Activated B cell treated with CpG ODN at 0.5 μM for 24 hours (primary cell): ENCODE measurements at places on chromosomes 7 and 10. TPM values are rescaled to one million over a fixed set of nuclear protein-coding genes. Genes with fewer than 3 reads are reported as not detected.

The GCC1 gene
- total RNA-seq = 22.5 and 23.3 TPM in 2 replicates

The CFAP46 gene
- total RNA-seq = 1.6 and 3.7 TPM in 2 replicates

DNA sequence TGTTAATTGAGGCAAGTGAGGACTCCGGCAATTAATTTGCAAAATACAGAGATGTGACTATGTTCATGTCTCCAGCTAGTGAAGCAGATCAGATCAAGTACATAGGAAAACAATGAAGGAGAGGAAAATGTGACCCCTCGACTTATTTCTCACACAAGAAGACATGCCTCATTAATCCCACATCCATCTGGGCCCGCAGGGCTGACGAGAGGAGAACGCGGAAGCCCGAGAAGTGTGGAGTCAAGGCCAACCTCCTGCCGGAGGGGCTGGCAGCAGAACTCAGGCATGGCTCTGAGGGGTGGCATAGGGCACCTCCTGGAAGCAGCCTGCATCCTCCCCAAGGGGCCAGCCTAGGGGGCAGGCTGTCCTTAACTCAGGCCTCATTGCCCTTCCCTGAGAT lies 54.4 kb downstream of the ZNF503 start:
- H3K27me3 ChIP-seq = peaks cover 11% of the 10 kb centered on the region
- no peaks in the 10 kb centered on the region for H3K36me3 ChIP-seq
- no peak overlapping the region for H3K4me3 ChIP-seq
- DNase-seq = no peak
- no peak overlapping the region for H3K27ac ChIP-seq
- no peaks in the 10 kb centered on the region for H3K4me1 ChIP-seq

- H3K27ac ChIP-seq = no peak overlapping the region
- no peaks in the 10 kb centered on the region for H3K4me1 ChIP-seq
- no peak for DNase-seq
- H3K4me3 ChIP-seq = no peak overlapping the region
Observed at GRCh38 chr10:70760271-70760787, 24.8 kb downstream of the TBATA start.

- H3K36me3 ChIP-seq = no peaks in the 10 kb centered on the region
- no peaks in the 10 kb centered on the region for H3K27me3 ChIP-seq
- no peak for DNase-seq
- no peak overlapping the region for H3K4me3 ChIP-seq
- no peaks in the 10 kb centered on the region for H3K4me1 ChIP-seq
Observed at GRCh38 chr7:94997547-94997946, 90.2 kb downstream of the PPP1R9A start.

The TAS2R60 gene
- total RNA-seq = not detected in 2 replicates

GRCh38 chr10:100736144-100736808 lies 9.1 kb upstream of the PAX2 start:
- peaks cover 73% of the 10 kb centered on the region for H3K27me3 ChIP-seq
- H3K4me1 ChIP-seq = peaks cover 23% of the 10 kb centered on the region
- DNase-seq = no peak
- H3K27ac ChIP-seq = no peak overlapping the region
- no peaks in the 10 kb centered on the region for H3K36me3 ChIP-seq
- H3K4me3 ChIP-seq = no peak overlapping the region

DNA sequence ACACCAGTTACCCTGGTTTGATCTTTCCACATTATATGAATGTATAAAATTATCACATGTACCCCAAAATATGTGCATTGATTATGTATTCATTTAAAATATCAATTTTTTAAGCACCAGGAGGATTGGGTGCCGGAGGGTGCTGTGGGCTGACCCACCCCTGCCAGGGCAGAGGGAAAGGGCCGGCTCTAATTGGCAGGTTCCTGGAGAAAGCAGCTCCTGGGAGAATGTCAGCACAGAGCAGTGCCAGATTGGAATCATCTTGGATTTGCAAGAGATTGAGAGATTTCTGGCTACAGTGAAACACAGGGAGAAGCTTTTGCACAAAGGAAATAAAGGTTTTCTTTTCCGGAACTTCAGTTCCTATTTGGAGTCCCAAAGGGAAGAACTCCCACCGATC lies 264.4 kb upstream of the TCERG1L start:
- H3K27me3 ChIP-seq = no peaks in the 10 kb centered on the region
- H3K27ac ChIP-seq = no peak overlapping the region
- H3K4me3 ChIP-seq = no peak overlapping the region

DNA sequence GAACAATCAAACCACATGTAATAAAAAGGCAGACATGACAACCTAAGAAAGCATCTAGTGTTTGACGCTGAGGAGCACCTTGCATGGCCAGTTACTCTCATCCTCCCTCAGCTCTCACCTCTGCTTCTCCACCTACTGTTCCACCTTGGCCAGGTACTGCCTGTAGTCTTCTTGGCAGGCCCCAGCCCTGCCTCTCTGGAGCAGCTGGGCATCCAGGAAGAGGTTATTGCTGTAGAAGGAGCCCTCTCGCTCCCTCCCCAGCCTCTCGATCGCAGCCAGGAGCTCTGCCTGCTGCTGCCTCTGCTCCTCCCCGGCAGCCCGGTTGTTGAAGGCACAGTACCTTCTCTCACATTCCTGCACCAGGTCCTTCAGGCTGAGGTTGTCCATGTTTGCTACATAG lies 9.7 kb downstream of the GIMAP5 start:
- no peaks in the 10 kb centered on the region for H3K36me3 ChIP-seq
- DNase-seq = no peak
- no peak overlapping the region for H3K4me3 ChIP-seq
- H3K4me1 ChIP-seq = no peaks in the 10 kb centered on the region

The KCP gene
- 4.1 and 4.4 TPM in 2 replicates for total RNA-seq

DNA sequence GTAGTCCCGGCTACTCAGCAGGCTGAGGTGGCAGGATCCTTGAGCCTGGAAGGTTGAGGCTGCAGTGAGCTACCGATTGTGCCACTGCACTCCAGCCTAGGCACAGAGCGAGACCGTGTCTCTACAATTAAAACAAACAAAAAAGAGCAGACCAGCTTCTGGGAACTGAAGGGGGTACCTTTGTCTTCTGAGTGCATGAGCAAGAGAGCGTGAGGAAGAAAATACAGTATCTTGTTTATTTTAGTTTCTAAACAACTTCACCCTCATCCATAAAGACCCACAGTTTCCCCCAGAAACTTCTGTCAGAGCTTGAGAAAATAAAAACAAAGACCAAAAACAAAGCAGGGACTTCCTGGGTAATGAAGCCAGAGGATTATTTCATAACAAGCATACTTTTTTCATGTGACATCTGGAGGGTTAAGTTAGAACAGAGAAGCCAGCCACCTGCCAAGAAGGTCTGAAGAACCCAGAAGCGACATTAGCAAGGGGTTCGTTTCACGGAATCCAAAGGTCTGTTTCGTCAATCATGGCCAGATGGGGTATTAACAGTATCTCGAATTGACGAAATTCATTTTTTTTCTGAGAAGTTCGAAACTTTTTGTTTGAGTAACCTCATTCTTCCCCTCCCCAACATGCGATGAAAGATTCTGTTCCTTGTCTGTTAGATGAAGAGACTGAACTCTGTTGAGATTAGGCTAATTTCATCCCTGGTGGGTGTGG lies 10.2 kb upstream of the IL2RA start:
- H3K4me1 ChIP-seq = peaks cover 73% of the 10 kb centered on the region
- H3K27ac ChIP-seq = peak overlapping the region; percentile 97
- no peak for DNase-seq
- H3K36me3 ChIP-seq = no peaks in the 10 kb centered on the region

DNA sequence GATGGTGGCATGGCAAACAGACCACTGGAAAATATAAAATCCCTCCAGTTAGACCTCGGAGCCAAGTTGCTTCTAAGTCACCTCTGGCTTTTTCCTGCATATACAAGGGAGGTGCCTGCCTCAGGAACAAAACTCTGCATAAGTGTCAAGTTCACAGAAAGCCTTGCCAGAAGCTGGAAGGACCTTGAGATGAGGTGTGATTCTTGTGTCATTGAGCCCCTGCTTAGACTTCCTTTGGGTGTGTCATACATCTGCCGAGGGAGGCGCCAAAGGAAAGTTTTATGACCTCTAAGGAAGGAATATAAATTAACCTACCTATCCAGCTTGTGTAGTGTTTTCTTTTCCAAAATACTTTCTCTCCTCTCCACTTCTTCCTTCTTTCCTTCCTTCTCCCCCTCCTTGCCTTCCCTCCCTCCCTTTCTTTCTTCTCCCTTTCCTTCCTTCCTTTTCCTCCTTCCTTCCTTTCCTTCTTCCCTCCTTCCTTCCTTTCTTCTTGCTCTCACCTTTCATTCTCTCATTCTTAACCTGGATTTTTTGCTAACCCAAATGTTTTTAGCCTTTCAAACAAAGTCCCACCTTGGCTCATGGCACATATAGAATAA lies 75.2 kb downstream of the TRIL start:
- H3K27me3 ChIP-seq = peaks cover 30% of the 10 kb centered on the region
- no peaks in the 10 kb centered on the region for H3K36me3 ChIP-seq
- H3K4me3 ChIP-seq = no peak overlapping the region
- DNase-seq = no peak

The GPR37 gene
- not detected in 2 replicates for total RNA-seq

- no peak overlapping the region for H3K27ac ChIP-seq
- peaks cover 2% of the 10 kb centered on the region for H3K27me3 ChIP-seq
- no peak overlapping the region for H3K4me3 ChIP-seq
Observed at GRCh38 chr7:43522406-43523156, 60.3 kb upstream of the STK17A start.

DNA sequence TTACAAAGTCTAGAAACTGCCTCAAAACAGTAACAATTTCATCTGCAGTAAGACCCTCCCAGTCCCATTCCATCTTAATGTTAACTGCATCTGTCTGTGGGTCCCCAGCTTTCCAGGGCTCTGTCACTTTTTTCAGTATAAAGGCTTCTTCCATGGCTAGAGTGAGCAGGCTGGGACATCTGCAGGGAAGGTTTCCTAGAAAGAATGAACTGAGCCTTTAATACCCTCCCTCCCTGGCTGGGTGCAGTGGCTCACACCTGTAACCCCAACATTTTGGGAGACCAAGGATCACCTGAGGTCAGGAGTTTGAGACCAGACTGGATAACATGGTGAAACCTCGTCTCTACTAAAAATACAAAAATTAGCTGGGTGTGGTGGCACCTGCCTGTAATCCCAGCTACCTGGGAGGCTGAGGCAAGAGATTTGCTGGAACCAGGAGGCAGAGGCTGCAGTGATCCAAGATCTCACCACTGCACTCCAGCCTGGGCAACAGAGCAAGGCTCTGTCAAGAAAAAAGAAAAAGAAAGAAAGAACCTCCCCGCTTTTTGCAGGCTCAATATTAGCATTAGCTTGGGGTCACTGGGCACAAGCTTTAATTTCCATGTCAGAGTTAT lies 3.4 kb downstream of the ERV3-1 start:
- H3K4me3 ChIP-seq = no peak overlapping the region
- H3K4me1 ChIP-seq = peaks cover 77% of the 10 kb centered on the region
- H3K36me3 ChIP-seq = peaks cover 61% of the 10 kb centered on the region

DNA sequence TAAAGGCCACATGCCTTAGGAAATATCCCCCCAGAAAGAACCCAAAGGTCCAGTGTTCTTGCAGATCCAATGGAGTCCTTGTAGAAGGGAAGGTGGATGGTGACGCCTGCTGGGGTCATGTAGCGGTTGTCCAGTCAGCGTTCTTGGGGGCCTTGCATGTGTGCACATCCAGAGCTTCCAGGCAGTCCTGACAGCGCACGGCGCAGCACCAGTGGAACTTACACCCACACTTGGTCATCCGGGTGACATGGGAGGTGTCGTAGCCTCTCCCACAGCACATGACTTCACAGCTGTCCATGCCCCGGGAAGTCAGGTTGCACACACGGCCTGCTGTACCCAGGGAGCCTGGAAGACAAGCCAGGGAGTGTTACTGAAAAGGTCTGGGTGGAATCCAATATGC lies 44.8 kb downstream of the WNT2 start:
- no peak overlapping the region for H3K4me3 ChIP-seq
- peaks cover 6% of the 10 kb centered on the region for H3K27me3 ChIP-seq
- H3K27ac ChIP-seq = no peak overlapping the region

The PRPS1L1 gene
- not detected in 2 replicates for total RNA-seq

DNA sequence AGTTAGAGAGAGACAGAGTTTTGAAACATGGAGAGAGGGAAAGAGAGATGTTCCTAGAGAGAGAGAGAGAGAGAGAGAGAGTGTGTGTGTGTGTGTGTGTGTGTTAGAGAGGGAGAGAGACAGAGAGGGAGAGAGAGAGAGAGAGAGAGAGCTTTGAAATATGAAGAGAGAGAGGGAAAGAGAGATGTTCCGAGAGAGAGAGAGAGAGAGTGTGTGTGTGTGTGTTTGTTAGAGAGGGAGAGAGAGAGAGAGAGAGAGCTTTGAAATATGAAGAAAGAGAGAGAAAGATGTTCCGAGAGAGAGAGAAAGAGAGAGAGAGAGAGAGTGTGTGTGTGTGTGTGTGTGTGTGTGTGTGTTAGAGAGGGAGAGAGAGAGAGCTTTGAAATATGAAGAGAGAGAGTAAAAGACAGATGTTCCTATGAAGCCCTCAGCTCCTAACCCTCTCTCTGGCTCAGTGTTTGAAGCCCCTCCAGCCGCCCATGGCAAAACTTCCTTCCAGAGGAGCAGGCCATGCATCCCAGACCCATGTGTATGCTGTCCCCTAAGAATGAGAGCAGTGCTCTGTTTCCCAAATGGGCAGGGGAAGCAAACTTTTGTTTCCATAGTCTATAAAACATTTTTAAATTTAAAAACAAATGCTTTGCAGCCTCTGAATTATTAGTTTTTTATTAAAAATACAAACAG lies 130.9 kb downstream of the KCNMA1 start:
- H3K27me3 ChIP-seq = peaks cover 5% of the 10 kb centered on the region
- H3K4me1 ChIP-seq = no peaks in the 10 kb centered on the region
- no peak overlapping the region for H3K4me3 ChIP-seq
- no peak overlapping the region for H3K27ac ChIP-seq

GRCh38 chr10:1957057-1957456 lies 219.7 kb upstream of the ADARB2 start:
- no peaks in the 10 kb centered on the region for H3K27me3 ChIP-seq
- no peak overlapping the region for H3K27ac ChIP-seq
- no peaks in the 10 kb centered on the region for H3K4me1 ChIP-seq
- no peak for DNase-seq
- H3K36me3 ChIP-seq = no peaks in the 10 kb centered on the region

GRCh38 chr7:142594078-142594477 lies 155.2 kb upstream of the PRSS1 start:
- DNase-seq = no peak
- H3K4me1 ChIP-seq = no peaks in the 10 kb centered on the region

The CLDN4 gene
- total RNA-seq = not detected in 2 replicates

The CASD1 gene
- 25.7 and 28.4 TPM in 2 replicates for total RNA-seq

DNA sequence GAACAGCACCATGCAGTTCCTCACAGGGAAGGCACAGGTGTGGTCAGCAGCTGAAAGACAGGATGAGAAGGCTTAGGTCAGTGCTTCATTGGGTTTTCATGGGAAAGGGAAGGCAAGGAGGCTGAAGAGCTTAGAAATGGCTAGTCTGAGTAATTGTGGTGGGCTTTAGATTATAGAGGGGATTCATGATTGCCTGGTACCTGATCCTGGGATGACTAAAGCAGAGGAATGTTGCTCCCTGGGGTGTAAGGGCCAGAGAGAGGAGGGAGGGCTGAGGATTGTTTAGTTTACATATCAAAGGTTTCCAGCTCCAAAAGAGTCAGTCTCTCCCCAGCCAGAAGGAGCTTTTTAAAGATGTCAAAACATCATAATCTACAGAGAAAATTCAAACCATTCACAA lies 396.3 kb upstream of the POM121L12 start:
- H3K4me3 ChIP-seq = no peak overlapping the region
- H3K27ac ChIP-seq = no peak overlapping the region
- H3K36me3 ChIP-seq = no peaks in the 10 kb centered on the region
- H3K4me1 ChIP-seq = no peaks in the 10 kb centered on the region
- H3K27me3 ChIP-seq = no peaks in the 10 kb centered on the region
